ENCODE measurements at places on chromosomes 5 and 9. TPM values are rescaled to one million over a fixed set of nuclear protein-coding genes. Genes with fewer than 3 reads are reported as not detected.

DNA sequence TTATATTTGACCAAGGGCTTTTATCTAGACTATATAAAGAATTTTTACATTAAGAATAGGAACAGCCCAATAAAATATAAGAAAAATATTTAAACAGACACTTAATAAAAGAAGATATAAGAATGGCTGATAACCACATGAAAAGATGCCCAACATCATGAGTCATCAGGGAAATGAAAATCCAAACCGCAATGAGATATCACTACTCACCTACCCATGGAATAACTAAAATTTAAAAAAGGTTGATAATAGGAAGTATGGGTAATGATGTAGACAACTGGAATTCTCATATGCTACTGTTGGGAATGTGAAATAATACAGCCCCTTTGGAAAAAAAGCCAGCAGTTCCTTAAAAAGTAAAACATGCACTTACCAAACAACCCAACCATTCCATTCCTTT is 206.9 kb upstream of the PCSK5 start:
- no peak for DNase-seq

TRMO gene
- polyA plus RNA-seq: 11.2 TPM

- DNase-seq: no peak
Observed at GRCh38 chr9:87610200-87611155, 112.8 kb downstream of the DAPK1 start.

- no peak for DNase-seq
Observed at GRCh38 chr9:88972401-88972800, 18.9 kb upstream of the S1PR3 start.

DNA sequence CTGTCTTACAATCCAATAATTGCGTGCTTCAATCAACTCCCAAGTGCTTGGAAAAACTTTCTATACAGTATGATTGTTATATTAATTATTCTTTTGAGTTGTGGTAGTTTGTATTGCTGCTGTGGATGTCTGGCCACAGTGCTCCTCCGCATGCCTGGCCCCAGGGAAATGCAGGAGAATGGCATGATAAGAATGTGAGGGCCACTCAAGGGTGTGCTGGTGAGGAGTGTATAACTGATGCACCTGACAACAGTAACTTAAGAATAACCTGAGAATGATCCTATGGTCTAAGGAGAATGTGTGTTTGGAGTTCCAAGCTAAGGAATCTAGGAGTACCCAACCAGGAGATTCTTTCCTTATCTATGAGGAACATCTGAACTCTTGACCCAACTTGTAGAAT is 152.9 kb upstream of the APC start:
- DNase-seq: no peak

DNA sequence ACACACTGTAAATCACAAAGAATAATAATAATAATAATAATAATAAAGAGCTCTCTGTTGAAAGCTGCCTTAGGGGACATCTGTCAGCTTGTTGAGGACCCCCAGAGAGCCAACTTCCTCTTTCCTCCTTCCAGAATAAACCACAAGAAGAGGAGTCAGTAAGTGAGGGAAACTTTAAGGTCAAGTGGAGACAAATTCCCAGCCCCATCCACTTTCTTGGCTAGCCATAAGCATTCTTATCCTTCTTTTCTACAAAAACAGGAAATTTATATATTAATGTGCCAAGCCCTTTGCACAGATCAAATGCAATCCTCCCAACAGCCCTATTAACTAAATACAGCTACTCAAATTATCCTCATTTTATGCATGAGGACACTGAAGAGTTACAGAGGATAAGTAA is 9.4 kb upstream of the C5orf58 start:
- DNase-seq: no peak

- DNase-seq: no peak
Observed at GRCh38 chr9:18489861-18490260, 15.9 kb downstream of the ADAMTSL1 start.

GRCh38 chr5:54362434-54362833 is 52.1 kb upstream of the ARL15 start:
- no peak for DNase-seq

- DNase-seq: no peak
Observed at GRCh38 chr9:72946821-72947220, 6.0 kb downstream of the ALDH1A1 start.

EQTN gene
- polyA plus RNA-seq: not detected
